Right renal cortex interstitium (tissue), 3 donors: ENCODE measurements at places on chromosomes 1 and 21. TPM values are rescaled to one million over a fixed set of nuclear protein-coding genes. Genes with fewer than 3 reads are reported as not detected.
A peak's percentile ranks its signal among the peaks of the same experiment; 100 is the strongest.

DNA sequence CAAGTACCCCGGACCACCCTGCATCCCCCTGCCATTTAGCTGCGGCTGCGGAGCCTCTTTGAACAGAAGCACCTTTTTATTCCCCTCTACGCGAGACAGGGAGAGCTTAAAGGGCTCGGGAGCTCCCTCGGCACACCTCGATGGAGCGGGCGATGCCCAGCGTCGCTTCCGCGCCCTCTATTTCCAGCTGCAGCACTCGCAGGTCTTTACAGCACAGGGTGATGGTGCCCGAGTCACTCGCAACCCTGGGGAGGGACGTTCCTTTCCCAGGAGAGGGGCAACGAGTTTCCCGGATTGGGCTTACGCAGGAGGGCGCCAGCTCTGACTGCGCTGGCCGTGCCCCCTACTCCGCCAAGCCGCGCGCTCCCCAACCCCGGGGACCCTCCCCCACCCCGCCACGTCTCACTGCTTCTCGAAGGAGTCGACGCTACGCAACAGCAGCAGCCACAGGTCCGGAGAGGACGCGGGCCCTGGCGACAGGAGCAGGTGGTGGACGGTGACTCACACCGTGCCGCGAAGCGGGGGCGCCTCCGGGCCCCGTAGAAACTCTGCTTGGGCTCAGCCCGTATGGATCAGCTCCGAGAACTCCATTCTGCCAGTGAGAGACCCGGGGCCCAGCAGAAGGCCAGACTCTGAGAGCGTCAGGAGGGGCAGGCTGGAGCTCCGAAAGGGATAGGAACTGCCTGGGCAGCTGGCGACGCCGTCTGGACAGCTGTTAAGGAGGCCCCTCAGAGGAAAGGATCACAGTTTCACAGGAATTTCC is 5.8 kb upstream of the FAM167B start:
- no peak for DNase-seq

DNA sequence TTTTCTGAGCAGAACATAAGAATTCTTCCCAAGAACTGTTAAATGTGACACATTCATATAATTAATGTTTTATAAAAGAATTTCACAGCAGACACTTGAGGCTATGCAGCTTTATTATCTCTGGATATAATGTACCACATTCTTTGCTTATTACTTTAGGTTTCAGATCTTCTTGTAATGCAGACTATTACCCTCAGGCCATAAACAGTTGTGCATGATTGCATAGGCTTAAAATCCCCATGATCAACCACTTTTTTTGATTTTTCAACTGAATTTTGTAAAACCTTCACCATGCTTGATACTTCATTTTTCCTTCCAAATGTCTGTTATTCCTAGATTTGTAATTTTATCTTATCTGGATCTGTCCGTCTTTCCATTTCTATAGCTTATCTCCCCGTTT is 1355.7 kb downstream of the BRINP3 start:
- DNase-seq = no peak

The PRXL2B gene
- 33.1 TPM for polyA plus RNA-seq

- DNase-seq = no peak
These were observed 8.5 kb upstream of the IPO9 start for GRCh38 chr1:201820413-201820812.

DNA sequence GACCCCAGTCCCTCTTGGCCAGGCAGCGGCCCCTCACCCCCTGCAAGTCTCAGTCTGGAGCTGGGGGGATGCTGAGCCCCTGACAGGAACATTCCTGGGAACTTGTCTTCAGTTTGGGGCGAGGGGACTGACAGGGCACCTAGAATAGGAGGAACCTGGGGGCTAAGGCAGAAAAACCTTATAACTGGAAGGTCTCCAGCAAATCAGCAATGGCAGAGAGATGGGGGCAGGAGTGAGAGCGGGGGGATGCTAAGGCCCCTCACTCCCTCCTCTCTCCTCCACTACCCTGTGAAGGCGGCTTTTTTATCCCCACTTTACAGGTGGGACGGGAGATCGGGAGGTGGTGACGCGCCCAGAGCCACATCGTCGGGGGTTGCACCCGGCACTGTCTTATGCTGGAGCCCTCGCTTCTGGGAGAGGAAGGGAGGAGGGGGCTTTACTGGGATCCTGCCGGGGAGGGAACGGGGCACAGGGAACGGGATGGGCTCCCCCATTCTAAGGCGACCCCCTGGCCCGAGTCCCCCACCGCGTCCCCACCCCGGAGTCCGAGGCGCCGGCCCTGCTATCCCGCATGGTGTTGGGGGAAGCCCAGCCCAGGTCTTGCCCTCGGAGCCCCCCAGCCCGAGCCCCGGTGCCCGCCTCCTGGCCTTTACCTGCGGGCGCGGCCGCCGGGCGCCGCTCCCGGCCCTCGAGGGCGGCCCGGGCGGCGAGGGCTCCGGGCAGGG is 456 bp downstream of the COL8A2 start:
- no peak for DNase-seq

DNA sequence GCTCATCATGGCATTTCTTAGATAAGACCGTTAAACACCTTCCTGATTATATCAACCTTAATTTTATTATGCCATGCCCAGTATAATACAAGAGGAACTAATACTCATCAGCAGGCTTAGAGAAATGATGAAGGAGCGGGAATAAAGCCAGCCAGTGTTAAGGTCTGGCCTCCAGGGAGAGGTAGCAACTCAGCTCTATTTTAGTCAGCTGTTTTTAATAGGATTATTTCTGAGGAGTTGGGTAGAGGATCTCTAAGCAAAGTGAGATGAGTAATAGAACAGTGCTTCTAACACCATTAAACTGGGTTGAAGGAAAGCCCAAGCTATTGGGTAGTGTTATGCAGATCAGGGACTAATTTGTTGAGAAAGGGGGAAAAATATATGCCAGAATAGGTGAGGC is 921.5 kb downstream of the TTLL7 start:
- no peak for DNase-seq

GRCh38 chr1:201014816-201015200 is 8.7 kb downstream of the KIF21B start:
- no peak for DNase-seq

GRCh38 chr1:109225308-109225707 is 11.6 kb downstream of the SARS1 start:
- no peak for DNase-seq

- DNase-seq = no peak
These were observed 77.0 kb upstream of the CXADR start for GRCh38 chr21:17435565-17436543.

The OR6K3 gene
- polyA plus RNA-seq = not detected

DNA sequence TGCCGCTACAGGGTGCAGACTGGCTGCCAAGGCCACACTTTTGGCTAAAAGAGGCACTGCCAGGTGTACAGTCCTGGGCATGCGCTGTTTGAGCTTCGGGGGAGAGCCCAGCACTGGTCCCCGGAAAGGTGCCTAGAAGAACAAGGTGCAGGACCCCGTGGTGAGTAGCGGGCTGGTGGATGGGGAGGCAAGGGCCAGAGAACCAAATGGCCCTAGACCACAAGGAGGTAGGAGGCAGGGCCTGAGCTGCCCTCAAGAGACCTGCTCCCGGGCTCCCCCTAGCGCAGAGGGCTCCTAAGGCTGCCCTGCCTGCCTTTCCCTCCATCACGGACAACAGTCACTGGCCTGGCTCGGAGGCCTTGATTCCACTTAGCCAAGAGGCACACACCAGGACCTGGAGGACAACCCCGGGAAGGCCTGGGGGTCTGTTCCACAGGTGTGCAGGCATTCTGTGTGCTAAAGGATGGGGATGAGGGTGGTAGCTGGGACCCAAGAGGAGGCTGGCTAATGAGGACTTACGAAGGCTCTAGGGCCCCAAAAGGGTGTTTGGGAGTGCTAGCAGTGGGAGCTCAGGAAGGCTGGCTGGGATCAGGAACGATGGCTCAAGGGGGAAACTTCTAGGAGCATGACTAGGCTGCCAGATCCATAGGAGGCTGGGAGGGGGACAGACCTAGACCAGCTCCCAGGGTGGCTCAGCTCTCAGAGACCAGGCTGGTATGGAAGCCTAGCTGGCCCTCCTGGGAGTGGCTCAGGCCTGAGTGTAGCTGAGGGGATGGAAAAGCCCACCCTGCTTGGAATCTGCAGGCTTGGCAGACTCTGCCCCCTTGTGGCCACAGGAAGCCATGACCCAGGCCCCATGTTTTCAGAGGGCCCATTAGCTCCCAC is 742 bp downstream of the ARTN start:
- no peak for DNase-seq

DNA sequence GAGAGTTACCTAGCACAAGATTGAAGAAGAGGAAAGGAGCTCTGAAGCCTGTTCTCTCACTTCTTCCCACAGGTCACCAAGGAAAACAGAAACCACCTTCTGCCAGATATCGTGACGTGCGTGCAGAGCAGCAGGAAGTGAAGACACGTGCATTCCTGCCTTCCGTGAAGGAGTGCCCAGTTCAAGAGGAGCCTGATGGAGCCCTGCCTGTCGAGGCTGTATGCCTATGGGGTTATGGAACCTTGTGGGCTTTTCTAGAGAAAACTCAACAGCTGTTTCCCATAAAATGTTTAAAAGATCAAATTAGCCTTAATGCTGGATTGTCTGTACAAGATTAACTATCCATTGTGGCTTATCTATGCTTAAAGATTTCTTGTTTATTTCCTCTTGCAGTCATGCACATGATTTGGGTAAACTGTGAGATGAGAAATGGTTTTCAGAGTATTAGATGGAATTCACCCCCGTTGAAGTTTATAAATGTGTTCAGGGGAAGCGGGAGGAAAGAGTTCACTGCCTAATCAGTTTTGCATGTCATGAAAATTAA is 27.8 kb downstream of the NTPCR start:
- DNase-seq = no peak

DNA sequence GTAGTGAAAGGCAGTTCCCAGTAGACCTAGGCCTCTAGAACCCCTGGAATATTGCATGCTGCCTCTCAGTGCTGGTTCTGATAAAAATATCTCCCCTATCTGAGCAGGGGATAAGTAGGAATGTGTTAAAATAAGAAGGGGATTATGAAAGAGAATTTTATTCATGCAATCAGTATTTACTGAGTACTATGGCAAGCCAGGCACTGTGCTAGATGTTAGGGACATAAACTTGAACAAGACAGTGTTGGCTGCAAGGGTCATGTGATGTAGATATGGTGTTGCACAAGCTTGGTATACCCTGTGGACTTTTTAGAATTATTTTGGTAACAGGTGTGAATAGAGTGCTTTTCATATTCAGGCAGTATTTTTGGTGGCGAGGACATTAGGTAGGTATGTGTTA is 23.6 kb downstream of the NOS1AP start:
- DNase-seq = no peak

DNA sequence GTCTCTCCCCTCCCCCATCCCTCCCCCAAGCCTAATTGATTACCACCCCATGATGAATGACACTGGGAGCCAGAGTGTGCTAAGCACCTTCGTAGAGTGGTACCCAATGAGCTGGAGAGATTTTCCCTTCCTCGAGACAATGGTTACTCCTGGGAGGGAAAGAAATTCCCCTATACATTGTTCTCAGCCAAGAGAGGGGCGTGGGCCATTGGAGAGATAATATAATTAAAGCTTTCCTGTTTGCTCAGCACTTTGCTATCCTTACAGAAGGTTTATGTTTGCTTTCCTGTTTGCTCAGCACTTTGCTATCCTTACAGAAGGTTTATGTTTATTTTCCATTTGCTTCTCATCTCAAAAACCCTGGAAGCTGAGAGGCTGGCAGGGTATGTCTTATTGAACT is 126.1 kb upstream of the KLHDC7A start:
- DNase-seq = no peak

- peak; percentile 49 for DNase-seq
These were observed 63.2 kb downstream of the SYDE2 start for GRCh38 chr1:85137660-85138059.

The SHISAL2A gene
- polyA plus RNA-seq = 1.1 TPM

DNA sequence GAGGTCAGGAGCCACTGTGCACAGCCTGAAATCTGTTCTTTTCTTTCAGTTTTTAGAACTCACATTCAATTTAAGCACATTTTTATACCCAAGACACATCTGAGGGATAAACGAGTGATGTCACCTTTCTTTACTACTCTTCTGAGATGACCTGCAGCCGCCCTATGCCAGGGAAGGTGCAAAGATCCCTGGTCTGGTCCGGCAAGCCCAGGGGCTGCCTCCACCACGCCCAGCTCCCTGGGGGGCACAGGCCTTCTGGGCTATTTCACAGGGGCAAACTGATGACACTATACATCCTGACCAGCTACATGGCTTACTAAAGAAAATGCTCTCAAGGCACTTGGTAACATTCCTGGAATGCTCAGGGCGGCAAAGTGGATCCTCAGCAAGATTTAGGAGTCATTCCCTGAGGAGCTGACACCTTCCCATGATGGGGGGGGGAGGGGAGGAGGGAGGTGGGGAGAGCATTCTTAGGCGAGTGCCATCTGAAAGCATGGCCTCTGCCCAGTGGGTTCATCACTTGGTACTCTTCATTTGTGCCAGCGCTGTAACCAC is 11.3 kb downstream of the MRAP start:
- no peak for DNase-seq

- peak; percentile 10 for DNase-seq
These were observed 954 bp downstream of the MARK1 start for GRCh38 chr1:220528679-220529501.

The DTL gene
- polyA plus RNA-seq = 19.0 TPM

DNA sequence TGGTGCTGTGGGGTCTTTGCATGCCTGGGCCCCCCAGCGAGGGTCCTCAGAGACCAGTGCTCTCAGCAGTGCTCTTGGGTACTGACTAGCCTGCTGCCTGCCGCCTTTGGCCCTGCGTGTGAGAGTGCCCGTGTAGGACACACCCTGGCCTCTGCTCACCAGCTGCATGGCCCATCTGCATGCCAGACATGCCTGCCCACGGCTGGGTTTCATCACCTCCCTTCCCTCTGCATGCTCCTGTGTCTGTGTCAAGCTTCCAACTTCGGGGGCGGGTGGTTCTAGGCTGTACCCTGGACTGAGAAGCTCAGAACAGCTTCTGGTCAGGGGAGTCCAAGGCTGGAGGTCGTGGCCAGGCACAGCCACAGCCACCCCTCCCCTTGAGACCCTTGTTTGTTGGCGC is 56.9 kb downstream of the PTPRF start:
- no peak for DNase-seq

GRCh38 chr1:212955098-212955497 is 4.8 kb downstream of the VASH2 start:
- DNase-seq = no peak

GRCh38 chr1:22431965-22432364 is 19.7 kb upstream of the ZBTB40 start:
- no peak for DNase-seq

- no peak for DNase-seq
These were observed 106.7 kb upstream of the KLHDC7A start for GRCh38 chr1:18373882-18374493.

DNA sequence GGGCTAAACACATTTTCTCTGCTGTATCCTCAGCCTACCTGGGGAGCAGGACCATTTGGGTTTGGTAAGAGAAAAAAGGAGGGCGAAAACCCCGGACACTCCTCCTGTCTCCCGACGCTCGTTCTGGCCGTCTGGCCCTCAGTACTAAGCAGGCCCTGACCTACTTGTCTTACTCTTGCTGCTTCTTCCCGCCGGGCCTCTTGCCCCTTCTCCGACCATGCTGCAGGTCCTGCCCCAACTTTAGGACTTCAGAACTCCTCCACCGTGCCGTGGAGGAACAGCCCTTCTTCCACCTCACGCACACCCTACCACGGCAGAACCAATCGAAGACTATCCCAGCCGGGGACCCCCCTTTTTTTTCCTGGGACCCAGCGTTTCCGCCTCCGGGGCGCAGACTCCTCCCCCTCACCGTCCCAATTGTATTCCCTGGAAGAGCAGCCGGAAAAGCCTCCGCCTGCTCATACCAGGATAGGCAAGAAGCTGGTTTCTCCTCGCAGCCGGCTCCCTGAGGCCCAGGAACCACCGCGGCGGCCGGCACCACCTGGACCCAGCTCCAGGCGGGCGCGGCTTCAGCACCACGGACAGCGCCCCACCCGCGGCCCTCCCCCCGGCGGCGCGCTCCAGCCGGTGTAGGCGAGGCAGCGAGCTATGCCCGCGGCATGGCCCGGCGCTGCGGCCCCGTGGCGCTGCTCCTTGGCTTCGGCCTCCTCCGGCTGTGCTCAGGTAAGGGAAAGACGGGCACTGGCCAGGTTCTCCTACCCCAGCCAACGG is at the start of gene CHRNB2:
Gene CHRNB2 (plus strand): TSS at position 393 of the 771 bp plus-strand sequence. CDS start 267 bp downstream, at position 660.
- peak; percentile 46 for DNase-seq
